Smooth muscle cell of the coronary artery (primary cell): ENCODE measurements at places on chromosomes 6 and 20. TPM values are rescaled to one million over a fixed set of nuclear protein-coding genes. Genes with fewer than 3 reads are reported as not detected.

FBXL4 gene
- 8.2 and 11.2 TPM in 2 replicates for total RNA-seq

ZBTB22 gene
- total RNA-seq = 18.6 and 24.5 TPM in 2 replicates

SOD2 gene
- total RNA-seq = 308 and 7,525 TPM in 2 replicates

ESF1 gene
- 11.3 and 37.3 TPM in 2 replicates for total RNA-seq

USP49 gene
- 1.8 and 3.0 TPM in 2 replicates for total RNA-seq

MTFR2 gene
- total RNA-seq = 0.23 and 1.1 TPM in 2 replicates

FRK gene
- 0.47 and 2.0 TPM in 2 replicates for total RNA-seq

SLC32A1 gene
- not detected in 2 replicates for total RNA-seq

KCNS1 gene
- 0.23 and 0.70 TPM in 2 replicates for total RNA-seq

PACSIN1 gene
- not detected in 2 replicates for total RNA-seq

SYNGAP1 gene
- total RNA-seq = 1.7 and 3.2 TPM in 2 replicates

GTSF1L gene
- not detected in 2 replicates for total RNA-seq

MEI4 gene
- not detected in 2 replicates for total RNA-seq

SLC22A7 gene
- not detected in 2 replicates for total RNA-seq
